ENCODE measurements at places on chromosomes 3 and 15. TPM values are rescaled to one million over a fixed set of nuclear protein-coding genes. Genes with fewer than 3 reads are reported as not detected.

ZNF501 gene
- total RNA-seq: 5.2 TPM

CPNE9 gene
- not detected for total RNA-seq

C3orf18 gene
- total RNA-seq: 9.1 TPM

OR5H6 gene
- not detected for total RNA-seq

CORO2B gene
- total RNA-seq: 9.5 TPM

SCAMP5 gene
- 0.43 TPM for total RNA-seq

All from fibroblast of villous mesenchyme (primary cell).